ENCODE measurements at places on chromosomes 2 and 18.
A peak's percentile ranks its signal among the peaks of the same experiment; 100 is the strongest.

- no peak for DNase-seq
Measured at GRCh38 chr2:220175967-220176366, 548.5 kb downstream of the SLC4A3 start.

DNA sequence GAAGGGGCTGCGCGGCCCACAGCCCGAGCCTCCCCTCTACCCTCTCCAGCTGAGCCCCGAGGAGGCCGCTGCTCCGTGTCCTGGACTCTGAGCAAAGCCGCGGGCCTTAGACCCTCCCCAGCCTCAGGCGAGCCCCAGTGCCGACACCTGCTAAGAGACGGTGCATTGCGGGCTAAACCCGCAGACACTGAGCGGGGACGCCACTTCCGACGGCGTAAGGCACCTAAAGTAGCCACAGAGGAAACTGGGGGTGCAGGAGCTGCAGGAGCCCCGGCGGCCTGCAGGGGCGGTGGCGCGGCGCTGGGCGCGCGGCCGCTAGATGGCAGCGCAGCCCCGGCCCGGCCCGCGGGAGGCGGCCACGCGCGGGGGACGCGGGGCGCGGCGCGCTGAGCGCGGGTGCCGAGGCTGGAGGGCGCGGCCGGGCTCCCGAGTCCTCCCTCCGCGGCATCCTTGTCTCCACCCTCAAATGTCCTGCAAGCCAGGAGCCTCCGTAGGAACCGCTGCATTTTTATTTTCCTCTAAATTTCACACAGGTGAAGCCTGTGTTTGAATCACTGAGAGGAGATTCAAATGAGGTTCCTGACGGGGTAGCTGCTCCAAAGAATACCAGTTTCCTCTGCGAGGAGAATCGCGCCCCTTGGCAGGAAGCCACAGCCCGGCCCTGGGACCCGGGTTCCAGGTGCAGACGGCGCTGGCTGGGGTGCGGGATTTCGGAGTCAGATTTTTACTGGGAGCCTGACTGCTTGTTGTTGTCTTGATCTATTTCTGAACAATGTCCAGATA, 650.5 kb downstream of the GALR1 start:
- peak; percentile 41 for DNase-seq

GRCh38 chr2:192498747-192499146, 304.0 kb upstream of the TMEFF2 start:
- no peak for DNase-seq

DNA sequence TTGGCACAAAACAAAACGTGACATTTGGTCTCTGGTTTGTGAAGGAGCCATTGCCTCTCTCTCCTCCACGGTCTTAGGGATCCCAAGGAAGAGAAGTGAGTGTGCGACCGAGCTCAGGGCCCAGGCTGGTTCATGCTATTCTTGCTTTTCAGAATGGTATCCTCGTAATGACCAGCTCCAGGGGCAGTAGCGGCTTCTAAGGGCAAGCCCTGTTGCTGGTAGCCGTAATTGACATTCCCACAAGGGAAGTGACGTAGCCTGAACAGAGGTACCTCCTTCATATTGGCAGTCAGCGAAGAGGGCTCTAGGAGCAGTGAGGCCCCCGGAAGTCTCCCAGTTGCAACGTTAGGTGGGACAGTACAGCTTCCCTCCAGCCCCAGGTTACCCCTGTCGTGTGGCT, 77.9 kb downstream of the CLIP4 start:
- no peak for DNase-seq

GRCh38 chr2:71347517-71347916, 15.9 kb downstream of the ZNF638 start:
- DNase-seq, result no peak

DNA sequence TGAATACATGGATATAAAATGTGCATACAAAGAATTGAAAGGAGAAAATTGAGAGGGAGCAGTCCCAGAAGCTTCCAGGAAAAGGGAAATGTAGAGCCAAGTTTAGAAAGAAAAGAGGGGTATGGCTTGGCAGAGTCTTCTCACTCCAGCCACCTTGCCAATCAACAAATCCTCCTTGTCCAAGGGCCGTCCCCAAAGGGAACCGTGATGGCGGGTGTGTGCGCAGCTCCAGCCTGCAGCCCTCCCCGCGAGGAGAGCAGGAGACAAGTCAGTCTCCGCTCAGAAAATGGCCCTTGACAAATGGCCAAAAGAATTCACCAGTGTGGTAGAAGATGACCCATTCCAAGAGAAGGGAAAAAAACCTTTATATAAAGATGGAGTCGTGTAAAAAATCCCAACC, 448.3 kb upstream of the POU3F3 start:
- no peak for DNase-seq
